ENCODE measurements at places on chromosomes 6 and 20.

GRCh38 chr6:39188571-39188970 lies 40.7 kb downstream of the KCNK5 start:
- no peak for DNase-seq

DNA sequence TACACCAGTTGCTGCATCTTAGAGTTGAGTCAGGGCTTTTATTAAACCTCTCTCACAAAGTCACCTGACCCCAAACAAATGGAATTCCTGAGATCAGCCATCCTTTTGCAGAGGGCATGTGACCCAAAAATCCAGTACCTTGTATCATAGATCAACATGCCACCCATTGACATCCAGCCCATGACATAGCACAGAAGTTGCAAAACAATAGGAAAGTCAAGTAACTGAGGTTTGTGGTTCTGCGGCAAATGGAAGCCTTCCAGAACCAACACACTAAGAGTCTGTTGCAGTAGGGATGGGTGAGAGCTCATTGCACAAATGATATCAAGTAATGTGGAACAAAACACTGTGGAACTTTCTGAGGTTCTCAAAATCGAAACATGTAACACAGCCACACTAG lies 111.2 kb downstream of the PDE7B start:
- DNase-seq = no peak

- DNase-seq = no peak
Measured at GRCh38 chr6:3916211-3916610, 67.0 kb downstream of the FAM50B start.

DNA sequence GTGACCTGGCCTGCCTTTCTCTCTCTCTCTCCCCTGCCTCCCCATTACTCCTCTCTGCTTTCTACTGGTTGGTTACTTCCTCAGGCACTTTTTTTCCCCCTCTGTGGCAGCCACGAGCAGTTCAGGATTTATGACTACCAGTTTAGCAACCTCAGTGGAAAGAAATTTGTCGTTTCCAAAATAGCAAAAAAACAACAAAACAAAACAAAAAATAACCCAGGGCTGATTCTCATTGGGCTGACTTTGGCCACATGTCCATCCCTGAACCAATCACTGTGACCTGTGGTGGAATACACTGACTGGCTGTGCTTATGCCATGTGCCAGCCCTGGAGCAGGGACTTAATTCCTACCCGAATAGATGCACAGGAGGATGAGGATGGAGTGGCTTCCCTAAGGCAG lies 137.4 kb downstream of the TFAP2C start:
- no peak for DNase-seq

- no peak for DNase-seq
Measured at GRCh38 chr6:104281370-104281769, 578.3 kb downstream of the HACE1 start.

- DNase-seq = no peak
Measured at GRCh38 chr6:116385459-116385802, 14.7 kb downstream of the DSE start.

DNA sequence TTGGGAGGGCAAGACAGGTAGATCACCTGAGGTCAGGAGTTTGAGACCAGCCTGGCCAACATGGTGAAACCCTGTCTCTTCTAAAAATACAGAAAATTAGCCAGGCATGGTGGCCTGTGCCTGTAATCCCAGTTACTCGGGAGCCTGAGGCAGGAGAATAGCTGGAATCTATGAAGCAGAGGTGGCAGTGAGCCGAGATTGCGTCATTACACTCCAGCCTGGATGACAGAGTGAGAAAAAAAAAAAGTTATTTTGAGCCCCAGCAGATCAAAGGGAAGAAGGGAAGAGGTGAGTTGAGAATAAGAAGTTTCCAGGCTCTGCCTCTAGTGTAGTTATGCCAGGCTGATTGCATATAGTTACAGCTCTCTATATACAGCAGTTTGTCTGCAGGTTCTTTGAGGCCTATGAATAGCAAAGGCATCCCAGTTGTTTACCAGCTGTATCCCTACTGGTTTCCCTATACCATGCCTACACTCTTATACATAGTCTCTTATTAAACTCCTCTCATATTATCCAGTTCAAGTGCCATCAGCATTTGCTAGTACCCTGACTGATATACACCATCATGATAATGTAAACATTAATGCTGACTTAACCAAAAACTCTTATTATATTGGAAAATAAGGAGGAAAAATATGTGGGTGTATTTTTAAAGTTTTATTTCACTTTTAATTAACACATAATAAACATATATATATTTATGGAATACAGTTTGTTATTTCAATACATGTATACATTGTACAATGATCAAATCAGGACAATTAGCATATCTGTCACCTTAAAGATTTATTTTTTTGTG lies 823.6 kb upstream of the ADGRB3 start:
- DNase-seq = no peak

DNA sequence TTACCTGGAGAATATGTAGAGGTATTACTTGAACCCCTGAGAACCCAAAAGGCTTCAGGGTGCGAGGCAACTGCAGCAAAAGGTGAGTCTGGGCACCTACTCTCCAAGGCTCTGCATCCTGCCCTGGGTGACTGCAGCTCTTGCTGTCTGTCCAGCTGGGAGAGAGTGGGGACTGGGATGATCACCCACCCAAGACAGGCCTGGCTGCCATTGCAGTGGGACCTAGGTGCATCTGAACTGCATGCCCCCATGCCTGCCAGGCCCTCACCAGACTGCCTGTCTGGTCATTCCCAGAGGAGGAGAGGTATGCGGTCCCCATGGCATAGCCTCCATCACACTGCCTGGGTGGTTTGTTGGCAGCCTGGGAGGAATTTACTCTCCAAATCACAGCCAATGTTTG lies 563.9 kb downstream of the TFAP2A start:
- no peak for DNase-seq

DNA sequence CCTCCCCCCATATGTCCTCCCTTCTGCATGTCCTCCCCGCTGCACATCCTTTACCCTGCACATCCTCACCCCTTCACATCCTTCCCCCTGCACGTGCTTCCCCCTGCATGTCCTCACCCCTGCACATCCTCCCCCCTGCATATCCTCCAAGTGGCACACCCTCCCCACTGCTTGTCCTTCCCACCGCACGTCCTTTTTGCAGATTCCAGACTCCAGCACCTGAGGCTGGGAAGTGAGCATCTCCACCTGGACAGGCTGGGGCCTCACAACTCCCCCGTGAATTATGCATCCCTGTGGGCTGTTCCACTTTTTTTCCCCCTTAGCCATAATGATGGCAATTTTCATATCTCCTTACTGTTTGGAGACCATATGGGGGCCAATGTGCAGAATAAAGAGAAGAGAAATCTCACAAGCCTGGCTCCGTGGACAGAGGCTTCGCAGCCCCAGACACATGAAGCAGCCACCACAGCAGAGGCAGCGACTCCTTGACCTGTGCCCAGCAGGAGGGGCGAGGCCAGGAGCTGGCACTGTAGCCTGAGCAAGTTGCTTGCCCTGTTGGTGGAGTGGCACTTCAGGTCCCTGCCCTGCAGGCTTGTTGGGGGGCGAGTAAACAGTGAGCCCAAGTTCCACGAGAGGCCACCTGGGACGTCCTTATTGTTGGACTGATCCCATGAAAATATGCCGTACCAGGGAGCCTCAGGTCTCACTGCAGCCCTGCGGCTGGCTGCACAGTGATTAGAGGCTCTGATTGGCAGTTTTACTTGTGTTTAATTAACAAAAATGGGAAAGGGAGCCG lies 113.1 kb downstream of the SYNDIG1 start:
- DNase-seq = peak; percentile 77

DNA sequence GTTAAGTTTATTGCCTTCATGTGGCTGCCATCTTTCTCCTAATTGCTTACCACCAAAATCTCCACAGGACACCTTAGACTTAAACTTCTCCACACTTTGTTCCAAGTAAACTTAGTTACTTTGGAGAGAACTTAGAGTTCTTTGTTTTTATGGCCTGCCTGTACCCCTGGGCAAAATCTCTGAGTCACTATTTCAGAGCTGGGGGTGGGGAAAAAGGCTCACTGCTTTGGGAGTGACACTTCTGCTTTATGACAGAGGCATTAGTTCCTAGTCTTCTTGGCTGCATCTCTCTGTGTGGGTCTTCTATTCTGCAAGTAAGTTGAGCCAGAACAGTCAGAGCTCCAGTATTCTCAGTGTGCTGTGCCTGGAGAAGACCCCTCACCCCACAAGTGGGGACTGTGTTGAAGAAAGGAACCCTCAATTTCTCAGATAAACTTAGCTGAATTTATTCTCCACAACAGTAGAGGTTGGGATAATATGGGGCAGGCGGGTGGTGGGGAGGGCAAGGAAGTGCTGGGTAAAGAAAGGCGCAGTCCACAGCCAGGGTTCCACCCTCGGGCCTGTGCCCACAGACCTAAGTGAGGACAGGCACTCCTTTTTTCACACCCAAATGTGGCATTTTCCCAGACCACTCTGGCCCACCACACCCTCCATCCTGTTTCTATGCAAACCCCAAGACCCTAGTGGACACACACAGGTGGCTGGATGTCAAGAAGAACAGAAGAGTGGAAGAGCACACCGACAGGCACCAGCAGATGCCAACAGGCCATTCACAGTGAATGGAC lies 636.6 kb upstream of the MAN1A1 start:
- DNase-seq = no peak

- no peak for DNase-seq
Measured at GRCh38 chr6:10583509-10583901, 62.4 kb downstream of the GCNT2 start.

- DNase-seq = no peak
Measured at GRCh38 chr6:150770637-150771036, 94.9 kb upstream of the MTHFD1L start.

DNA sequence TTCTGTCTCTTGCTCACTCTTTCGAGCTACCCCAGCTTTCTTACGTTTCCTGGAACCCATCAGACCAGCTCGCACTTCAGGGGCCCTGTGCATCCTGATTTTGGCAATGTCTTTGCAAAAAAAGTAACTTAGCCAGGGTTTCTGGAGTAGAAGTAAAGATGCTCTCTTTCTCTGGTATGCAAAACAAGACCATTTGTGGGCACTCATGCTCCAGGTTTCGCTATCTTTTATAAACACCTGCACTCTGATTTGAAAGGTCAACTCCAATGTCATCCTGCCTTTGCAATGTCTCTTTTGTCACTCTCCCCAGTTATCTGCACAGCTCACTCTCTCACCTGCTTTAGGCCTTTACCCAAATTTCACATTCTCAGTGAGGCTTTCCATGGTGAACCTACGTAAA lies 869.1 kb downstream of the QKI start:
- no peak for DNase-seq

GRCh38 chr20:46393967-46394366 lies 12.4 kb downstream of the ELMO2 start:
- no peak for DNase-seq

DNA sequence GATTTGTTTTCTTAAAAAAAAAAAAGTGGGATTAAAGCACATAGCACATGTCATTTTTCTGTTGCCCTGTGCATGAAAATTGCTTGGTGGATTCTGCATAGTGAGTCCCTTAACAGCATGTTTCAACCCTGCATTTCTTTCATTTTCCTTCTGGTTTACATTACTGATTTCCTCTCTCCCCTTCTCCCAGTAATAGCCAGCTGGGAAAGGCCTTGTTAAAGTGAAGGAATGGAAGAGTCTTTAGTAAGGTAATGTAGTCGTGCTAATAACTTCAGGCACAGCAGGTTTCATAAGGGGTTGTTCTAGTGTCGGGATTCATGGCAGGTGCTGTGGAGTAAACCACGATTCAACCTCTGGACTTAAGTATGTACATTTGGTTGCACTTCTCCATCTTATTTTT lies 202.4 kb downstream of the FARS2 start:
- no peak for DNase-seq

- DNase-seq = no peak
Measured at GRCh38 chr6:157600807-157601206, 219.8 kb downstream of the ZDHHC14 start.

GRCh38 chr20:35690265-35690664 lies 8.9 kb downstream of the NFS1 start:
- no peak for DNase-seq

GRCh38 chr20:17229256-17229655 lies 2.4 kb downstream of the PCSK2 start:
- no peak for DNase-seq

DNA sequence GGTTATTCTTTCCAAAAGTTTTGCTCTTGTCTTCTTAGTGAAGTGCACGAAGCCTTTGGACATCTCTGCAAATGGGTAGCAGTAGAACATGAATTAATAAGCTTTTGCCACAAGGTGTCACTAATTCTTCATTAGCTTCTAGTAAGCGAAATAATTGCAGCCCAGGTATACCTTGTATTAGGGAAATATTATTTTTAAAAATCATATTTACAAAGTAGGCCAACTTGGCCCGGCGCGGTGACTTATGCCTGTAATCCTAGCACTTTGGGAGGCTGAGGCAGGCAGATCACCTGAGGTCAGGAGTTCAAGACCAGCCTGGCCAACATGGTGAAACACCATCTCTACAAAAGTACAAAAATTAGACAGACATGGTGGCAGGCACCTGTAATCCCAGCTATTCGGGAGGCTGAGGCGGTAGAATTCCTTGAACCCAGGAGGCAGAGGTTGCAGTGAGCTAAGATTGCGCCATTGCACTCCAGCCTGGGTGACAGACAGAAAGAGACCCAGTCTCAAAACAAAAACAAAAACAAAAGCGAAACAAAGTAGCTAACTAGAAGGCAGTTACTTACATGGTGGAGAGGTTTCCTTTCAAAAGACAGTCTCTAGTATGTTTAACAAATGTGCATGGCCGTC lies 8.8 kb upstream of the RSPH3 start:
- no peak for DNase-seq

GRCh38 chr20:41587523-41587922 lies 30.7 kb downstream of the CHD6 start:
- DNase-seq = no peak

DNA sequence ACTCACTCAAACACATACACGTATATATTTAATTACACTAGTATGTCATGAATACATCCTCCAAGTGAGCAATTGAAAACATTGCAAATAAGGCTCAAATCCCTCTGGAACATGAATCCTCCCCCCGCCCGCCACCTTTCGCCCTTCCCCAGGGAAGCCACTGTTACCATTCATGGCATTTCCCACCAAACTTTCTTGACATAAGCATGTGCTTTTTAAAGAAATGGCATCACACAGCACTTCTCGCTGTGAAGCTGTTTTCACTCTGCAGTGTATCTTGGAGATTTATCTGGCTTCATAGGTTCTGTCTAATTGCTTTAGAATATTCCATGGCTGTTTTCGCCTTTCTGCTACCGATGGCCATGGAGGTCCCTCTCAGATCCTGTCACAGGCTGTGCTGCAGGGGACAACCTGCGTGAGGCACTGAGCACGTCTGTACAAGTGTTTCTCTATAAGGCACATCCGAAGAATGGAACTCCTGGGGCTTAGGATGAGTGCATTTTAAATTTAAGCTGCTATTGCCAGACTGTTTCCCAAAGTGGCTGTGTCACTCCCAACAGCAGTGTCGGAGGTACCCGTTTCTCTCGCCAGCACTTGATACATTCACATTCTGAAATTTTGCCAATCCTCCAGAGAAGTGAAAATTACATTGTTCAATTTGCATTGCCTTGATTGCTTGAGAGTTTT lies 22.2 kb upstream of the PHACTR3 start:
- no peak for DNase-seq

- DNase-seq = no peak
Measured at GRCh38 chr6:113676968-113677367, 180.2 kb upstream of the MARCKS start.

- DNase-seq = no peak
Measured at GRCh38 chr6:40409716-40410397, 177.3 kb downstream of the LRFN2 start.

GRCh38 chr20:57698867-57699275 lies 10.9 kb downstream of the PMEPA1 start:
- DNase-seq = no peak
